ENCODE measurements at places on chromosomes 2 and 18. TPM values are rescaled to one million over a fixed set of nuclear protein-coding genes. Genes with fewer than 3 reads are reported as not detected.

Gene MYO3B
- polyA plus RNA-seq, result 0.49 TPM

Gene SERPINB13
- not detected for polyA plus RNA-seq

Gene SPHKAP
- 0.02 TPM for polyA plus RNA-seq

Gene CD8A
- 1.4 TPM for polyA plus RNA-seq

Gene SP9
- not detected for polyA plus RNA-seq

Gene NAB1
- polyA plus RNA-seq, result 13.4 TPM

Gene IFIH1
- 8.5 TPM for polyA plus RNA-seq

Gene TSGA10
- polyA plus RNA-seq, result 3.5 TPM

Gene CACNB4
- polyA plus RNA-seq, result 0.35 TPM

Gene ITGB6
- 3.2 TPM for polyA plus RNA-seq

Gene CAPN14
- polyA plus RNA-seq, result 0.08 TPM

Gene MRPL19
- polyA plus RNA-seq, result 7.5 TPM

Gene RPS27A
- polyA plus RNA-seq, result 587 TPM

Gene IL36G
- not detected for polyA plus RNA-seq

Gene DSC3
- 0.04 TPM for polyA plus RNA-seq

Gene GPAT2
- 0.80 TPM for polyA plus RNA-seq

Gene COL4A4
- 1.3 TPM for polyA plus RNA-seq

Gene KHK
- 16.2 TPM for polyA plus RNA-seq

Gene POTEI
- 0.26 TPM for polyA plus RNA-seq

Gene PDE11A
- polyA plus RNA-seq, result 0.28 TPM

Gene CRYGC
- not detected for polyA plus RNA-seq

Gene ESPNL
- 0.38 TPM for polyA plus RNA-seq

Gene SCG2
- polyA plus RNA-seq, result 189 TPM

Gene LYG2
- polyA plus RNA-seq, result 0.16 TPM

Gene CNTNAP5
- polyA plus RNA-seq, result 0.40 TPM

Gene RUFY4
- 0.08 TPM for polyA plus RNA-seq

Gene SCYGR4
- not detected for polyA plus RNA-seq

Gene CCDC195
- polyA plus RNA-seq, result not detected

Gene ANKRD30BL
- not detected for polyA plus RNA-seq

Gene TLX2
- not detected for polyA plus RNA-seq

Gene CROCC2
- polyA plus RNA-seq, result 0.05 TPM

Gene CCDC141
- polyA plus RNA-seq, result 0.66 TPM

Gene LRP2
- not detected for polyA plus RNA-seq
